ENCODE measurements at places on chromosomes 11 and 22.
A peak's percentile ranks its signal among the peaks of the same experiment; 100 is the strongest.

GRCh38 chr22:30212363-30212995, 34.1 kb downstream of the LIF start:
- DNase-seq, result no peak

DNA sequence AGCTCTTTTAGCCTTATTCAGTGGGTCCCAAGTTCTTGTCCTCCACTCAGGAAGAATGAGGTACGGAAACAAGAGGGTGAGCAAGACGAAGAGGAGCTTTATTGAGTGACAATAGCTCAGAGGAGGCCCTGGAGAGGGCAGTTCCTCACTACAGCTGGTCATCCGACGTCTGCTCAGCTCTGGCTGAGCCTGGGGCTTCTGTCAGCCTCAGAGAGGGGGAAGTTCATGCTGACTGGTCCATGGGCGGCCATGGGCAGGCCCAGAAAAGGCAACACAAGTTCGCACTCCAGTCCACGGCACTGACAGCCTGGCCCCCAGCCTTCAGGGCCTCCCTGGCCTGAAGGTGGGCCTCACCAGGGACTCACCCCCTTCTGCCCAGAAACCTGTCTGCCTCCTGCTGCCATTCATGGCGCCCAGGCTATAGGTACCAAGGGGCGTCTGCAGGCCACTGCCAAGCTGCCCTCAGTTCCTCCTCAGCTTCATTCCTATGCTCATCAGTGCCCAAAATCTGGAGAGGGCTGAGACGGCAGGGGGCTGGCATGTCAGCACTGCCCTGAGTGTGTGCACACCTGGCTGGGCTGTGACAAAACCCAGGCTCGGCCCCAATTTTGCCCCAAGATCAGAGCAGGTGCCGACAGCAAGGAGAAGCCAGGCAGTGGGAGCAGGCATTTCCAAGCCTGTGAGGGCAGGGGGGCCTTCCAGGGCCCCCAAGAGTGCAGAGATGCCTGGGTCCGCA, 21.7 kb upstream of the KIAA0930 start:
- DNase-seq, result peak; percentile 19

- no peak for DNase-seq
Measured at GRCh38 chr11:86807360-86807759, 7.0 kb downstream of the PRSS23 start.

DNA sequence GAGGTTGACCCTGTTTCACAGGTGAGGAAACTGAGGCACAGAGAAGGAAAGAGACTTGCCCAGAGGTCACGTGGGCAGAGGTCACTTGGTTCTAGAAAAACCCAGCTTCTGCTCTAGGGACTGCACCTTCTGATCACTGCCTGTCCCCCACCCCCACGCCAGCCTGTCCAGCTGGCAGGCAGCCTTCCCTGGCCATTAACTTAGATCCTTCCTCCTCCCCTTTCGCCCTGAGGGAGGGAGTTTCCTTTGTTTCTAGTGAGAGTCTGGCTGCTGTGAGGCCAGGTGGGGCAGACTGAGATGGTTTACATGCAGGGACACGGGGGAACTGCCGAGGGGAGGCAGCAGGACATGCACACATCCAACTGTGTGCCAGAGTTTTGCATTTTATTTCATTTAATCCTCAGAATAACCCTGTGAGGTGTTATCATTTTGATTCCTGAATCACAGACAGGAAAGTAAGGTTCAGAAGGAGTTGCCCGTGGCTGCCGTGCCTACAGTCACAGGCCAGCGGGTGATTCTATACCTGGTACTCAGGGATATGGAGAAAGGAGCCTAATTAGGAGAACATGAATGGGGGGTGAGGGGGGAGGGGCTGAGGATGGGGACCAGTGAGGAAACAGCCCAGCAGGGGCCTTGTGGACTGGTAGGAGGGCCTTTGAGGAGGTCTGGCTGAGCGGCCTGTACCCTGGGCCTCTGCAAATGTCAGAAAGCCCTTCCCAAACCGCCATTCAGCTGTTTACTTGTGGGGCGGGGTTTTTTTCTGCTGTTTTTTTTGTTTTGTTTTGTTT, 3.4 kb downstream of the FAM83F start:
- peak; percentile 89 for DNase-seq

DNA sequence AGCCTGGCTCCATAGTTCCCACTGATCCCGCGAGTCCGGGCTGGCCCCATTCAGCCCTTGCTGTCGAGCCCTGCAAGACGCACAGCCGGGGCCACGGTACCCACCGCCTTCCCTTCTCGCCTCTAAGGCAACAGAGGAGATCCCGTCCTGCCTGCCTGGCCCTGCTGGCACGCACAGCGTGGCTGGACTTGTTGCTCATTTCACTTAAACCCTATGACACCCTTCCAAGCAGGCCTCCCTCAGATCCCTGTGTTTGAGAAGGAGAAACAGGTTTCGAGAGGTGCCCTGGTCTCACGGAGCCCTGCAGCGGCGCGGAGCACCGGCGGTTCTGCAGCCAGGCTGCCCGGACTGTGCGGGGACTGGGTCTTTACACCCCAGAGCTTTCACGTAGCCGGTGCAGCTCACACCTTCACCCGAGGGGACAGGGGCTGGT, 1048.4 kb downstream of the BRD1 start:
- no peak for DNase-seq

GRCh38 chr11:71402878-71403277, 45.3 kb downstream of the DHCR7 start:
- DNase-seq, result no peak

DNA sequence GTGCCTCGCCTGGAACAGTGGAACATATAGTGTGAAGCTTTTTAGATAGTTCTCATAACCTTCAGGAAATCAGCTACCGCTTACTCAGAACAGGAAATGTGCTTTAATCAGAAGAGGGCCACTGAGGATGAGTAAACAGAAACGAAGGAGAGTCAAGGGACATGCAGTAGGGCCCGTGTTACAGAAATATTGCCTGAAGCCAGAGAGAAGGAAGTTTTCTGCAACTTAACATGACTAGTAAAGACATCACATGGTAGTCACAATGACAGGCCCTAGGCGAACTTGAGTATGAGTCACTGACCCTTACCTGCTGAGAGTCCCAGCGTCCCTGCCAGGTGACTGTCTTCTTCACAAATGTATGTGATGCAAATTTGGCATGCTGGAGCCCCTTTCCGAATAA, 39.4 kb downstream of the CARD18 start:
- no peak for DNase-seq

DNA sequence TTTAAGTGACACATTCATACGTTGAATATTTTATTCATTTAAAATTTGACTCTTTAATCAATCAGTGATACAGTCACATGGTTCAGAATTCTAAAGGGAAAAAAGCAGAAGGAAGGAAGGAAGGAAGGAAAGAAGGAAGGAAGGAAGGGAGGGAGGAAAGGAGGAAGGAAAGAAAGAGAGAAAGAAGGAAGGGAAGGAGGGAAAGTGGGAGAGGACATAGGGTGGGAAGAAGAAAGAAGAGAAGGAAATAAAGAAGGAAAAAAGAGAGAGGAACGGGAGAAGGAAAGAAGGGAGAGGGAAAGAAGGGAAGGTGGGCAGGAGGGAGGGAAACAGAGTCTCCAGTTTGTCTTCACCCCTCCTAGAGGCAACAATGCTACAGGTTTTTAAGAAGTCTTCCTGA, 518.6 kb downstream of the MIAT start:
- DNase-seq, result no peak

- DNase-seq, result no peak
Measured at GRCh38 chr22:36373258-36373579, 14.5 kb downstream of the MYH9 start.

DNA sequence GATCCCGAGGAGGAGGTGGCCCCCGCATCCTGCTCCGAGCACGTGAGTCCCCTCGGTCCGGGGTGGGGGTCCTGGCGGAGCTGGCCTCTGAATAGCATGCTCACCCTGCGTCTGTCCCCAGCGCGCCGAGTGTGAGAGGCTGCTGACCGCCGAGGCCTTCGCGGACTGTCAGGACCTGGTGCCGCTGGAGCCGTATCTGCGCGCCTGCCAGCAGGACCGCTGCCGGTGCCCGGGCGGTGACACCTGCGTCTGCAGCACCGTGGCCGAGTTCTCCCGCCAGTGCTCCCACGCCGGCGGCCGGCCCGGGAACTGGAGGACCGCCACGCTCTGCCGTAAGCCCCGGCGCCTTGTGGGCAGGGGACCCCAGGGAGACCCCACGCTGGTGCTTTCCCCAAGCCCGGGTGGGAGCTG, 3.5 kb downstream of the MUC2 start:
- DNase-seq, result no peak
